ENCODE measurements at places on chromosomes 7 and 10.

- DNase-seq: no peak
These were observed at the start of gene GJD4 for GRCh38 chr10:35605191-35605590. GJD4 (plus strand) TSS chr10:35605341; CDS start chr10:35605568, 227 bp downstream.

DNA sequence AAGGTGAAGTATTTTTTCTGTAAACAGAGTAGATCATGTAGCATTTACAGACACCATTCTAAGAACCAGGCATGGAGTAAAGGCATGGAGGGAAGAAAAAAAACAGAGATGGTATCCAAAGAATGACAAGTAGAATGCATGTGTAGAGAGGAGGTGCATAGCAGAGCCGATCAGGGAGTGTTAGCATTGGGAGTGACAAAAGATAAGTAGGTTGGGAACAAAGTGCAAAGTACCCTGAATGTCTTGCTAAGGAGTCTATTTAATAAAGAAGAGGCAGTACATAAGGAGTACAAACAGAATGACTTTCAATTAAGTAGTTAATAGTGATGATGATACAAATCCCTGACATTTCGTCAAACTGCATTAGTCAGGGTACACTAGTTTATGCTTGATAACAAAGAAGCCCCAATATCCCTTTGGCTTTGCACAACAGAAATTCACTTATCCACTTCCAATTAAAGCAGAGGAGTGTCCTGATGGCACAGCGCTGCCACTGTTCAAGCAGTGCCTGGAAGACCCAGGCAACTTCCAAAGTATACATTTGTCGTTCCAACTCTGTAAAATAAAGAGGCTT is 371.5 kb downstream of the TNS3 start:
- no peak for DNase-seq

DNA sequence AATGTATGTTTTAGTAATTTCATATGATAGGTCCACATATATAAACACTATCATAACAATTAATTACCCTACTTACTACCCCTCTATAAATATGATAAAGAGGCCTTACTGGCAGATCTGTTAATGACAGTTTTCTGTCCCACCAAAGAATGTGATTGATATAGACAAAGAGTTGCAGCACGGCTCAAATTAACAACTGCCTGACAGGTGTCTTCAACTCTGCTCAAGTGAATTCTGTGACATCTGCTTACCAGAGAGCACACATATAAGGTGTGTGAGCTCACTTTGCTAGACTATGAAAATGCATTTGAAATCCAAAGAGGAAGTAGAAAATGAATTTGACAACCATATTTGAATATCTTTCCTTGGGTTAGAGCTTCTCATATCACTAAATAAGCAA is 36.6 kb downstream of the CACNA2D1 start:
- DNase-seq: no peak

GRCh38 chr7:137880432-137880831 is 33.7 kb upstream of the DGKI start:
- no peak for DNase-seq

DNA sequence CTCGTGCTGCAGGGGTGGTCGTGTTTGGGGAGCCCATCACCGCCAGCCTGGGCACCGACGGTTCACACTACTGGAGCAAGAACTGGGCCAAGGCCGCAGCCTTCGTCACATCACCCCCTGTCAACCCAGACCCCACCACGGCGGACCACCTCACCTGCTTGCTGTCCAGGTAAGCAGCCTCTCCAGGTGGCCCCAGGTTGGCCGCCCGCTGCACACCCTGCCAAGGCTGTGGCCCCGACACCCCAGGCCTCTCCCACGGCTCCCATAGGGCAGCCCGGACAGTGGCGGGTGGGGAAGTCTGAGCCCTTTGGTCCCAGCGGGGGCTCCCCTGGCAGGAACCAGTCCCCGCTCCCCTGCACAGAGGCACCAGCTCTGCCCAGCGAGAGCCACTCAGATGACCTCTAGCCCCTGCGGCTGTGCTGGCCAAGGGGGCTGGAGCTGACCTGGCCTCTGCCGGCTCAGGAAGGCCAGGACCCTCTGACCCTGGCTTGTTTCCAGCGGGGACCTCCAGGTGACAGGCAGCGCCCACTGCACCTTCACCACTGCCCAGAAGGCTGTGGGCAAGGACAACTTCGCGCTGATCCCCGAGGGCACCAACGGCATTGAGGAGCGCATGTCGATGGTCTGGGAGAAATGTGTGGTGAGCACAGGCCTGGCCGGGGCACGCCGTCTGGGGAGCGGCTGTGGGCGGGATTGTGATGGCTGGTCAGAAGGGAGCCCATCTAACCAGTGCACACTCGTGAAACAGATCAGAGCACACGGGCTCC is 13.8 kb downstream of the DPYSL4 start:
- DNase-seq: no peak

- DNase-seq: no peak
These were observed 593 bp downstream of the CDK13 start for GRCh38 chr7:39950473-39951225.

DNA sequence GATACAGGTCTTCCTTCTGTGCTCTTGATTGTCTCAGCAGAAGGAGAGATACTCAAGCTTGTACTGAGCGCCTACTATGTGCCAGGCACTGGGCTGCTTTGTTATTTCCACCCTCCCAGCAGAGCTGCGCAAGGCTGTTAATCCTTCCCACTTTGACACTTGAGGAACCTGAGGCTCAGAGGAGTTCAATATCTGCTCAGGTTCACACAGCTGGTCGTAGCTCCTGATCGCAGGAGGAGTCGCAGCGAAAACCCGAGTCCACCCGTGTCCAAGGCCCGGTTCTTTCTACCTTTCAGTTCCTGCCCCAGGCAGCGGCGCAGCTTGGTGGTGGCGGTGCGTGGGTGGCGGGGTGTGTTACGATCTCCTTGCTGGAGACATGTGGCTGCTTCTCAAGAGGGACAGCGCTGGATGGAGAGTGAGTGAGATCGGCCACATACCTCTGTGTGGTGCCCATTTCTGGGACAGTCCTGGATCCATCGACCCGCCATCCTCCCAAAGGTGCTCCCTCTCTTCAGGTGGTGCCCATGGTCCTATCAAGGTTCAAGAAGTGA is 26.5 kb upstream of the SAMD8 start:
- no peak for DNase-seq

- DNase-seq: no peak
These were observed 255.9 kb downstream of the USP6NL start for GRCh38 chr10:11355592-11355991.

GRCh38 chr10:47367646-47368045 is 16.4 kb downstream of the ZNF488 start:
- no peak for DNase-seq

- DNase-seq: no peak
These were observed 149.4 kb upstream of the FERD3L start for GRCh38 chr7:19294619-19295018.

GRCh38 chr10:22986771-22987542 is 59.1 kb downstream of the ARMC3 start:
- no peak for DNase-seq

DNA sequence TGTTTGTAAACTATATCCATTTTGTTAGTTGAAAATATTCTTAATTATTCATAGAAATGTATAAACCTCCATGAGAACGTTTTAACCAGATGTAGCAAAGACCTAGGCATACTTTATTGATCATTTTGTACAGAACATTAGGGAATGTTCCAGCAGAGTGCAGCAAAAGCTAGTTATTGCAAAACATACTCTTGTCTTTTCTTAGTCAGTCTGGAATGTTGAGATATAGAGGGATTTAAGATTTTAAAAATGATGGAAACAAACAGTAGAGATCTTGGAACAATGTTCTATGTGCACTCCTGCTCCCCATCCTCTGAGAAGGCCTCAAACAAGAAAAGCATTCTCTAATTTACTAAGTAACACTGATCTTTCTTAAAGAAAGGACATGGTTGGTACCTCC is 292.1 kb downstream of the BBS9 start:
- no peak for DNase-seq

DNA sequence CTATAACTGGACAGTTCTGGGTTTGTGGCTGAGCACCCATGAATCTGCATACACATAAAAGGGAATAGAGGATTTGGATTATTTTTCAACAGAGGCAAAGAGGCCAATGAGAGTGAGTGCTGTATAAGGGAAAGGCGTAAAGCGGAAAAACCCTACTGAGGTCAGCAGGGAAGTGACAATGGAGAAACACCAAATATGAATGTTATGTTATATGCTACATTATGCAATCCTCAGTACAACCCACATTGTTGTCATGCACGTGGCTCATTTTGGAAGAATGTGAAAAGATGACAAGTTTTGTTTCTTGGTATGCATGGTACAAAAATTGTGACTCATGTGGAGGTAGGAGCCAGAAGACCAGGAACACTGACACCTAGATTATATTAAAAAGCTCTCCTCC is 113.6 kb upstream of the AMPH start:
- DNase-seq: no peak

DNA sequence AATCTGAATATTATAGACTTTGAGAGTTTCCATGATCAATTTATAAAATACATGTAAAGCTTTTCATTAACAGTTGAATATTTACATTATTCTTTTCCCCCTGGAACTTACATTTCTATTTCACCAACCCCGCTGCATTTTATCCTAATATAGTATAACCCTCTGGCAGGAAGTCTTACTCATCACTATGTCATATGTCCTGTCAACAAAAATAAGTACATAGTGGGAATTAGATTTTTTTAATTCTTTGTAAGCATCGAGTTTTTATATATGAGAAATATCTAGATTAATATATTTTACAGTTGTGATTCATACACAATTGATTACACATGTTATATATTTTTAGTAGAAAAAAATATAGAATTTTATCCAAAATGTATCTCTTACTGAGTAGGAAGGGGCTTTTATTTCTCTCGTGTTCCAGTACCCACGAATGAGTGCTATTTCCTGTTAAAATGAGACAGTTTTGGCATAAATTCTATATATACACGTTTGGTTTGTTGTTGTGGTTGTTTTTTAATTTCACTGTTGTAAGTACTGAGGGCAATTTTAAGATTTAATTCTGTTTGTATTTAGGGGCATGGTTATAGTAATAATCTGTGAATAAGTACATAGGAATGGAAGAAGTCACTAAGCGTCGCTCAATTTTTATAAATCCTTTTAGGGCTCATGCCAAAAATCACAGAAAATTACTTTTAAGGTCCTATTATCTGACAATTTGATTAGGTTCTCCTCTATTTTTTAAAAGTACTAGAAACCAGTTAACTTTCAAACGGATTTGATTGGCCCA is 87.1 kb downstream of the HECW1 start:
- DNase-seq: no peak

DNA sequence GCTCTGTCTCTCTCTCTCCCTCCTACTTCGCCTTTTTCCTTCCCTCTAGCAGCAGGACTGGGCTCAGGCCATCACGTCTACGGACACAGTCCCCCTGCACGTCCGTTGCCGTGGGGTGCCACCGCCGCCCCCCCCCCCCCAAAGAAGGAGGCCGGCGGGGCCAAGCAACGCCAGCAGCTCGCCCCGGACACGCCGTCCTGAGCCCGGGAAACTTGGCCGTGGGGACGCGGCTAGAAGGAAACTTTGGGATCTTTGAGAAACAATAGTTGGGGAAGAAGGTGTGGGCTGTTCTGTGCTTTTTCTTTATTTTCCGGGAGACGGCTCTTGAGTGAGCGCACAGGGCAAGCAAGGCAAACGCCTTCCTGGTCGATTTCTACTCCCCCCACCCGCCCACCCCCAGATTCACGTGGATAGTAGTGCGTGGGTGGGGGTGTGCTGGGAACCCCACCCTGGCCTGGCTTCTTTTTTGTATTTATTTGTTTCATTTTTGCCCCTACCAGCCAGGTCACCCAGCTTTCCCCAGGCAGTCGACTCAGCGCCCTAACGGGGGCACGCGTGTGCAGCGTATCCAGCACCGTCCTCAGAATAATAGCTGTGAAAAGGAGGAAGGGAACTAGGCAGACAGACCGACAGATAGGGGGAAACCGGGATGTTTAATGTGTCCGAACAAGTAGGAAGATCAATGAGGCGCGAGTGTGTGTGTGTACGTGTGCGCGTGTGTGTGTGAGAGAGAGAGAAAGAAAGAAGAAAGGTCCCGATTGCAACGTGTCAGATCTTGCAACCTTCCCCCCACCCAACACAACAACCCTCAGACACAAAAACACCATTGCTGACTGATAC is 1.4 kb downstream of the MXI1 start:
- DNase-seq: no peak

GRCh38 chr7:98281757-98282606 is 496 bp downstream of the BRI3 start:
- no peak for DNase-seq

GRCh38 chr10:18473424-18474117 is 177.8 kb downstream of the NSUN6 start:
- DNase-seq: no peak

DNA sequence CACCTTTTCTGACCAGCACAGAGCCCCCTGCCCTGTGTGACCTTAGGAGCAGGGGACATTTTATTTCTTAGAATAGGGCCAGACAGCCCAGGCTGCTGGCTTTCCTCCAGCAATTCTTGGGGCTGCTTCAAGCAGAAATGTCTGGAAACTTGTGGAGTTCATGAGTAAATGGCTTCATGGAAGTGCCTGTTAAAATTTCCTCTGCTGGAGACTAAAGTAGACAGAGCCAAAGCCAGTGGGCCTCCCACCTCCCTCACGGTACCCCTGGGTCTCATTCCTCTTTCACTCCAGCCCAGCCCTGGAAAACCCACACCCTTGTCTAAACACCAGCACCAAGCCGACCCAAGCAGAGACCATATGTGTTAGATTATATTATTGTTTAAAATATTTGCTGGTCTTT is 505.5 kb upstream of the ZMIZ1 start:
- DNase-seq: no peak

GRCh38 chr10:61390851-61391250 is 62.3 kb downstream of the TMEM26 start:
- no peak for DNase-seq

DNA sequence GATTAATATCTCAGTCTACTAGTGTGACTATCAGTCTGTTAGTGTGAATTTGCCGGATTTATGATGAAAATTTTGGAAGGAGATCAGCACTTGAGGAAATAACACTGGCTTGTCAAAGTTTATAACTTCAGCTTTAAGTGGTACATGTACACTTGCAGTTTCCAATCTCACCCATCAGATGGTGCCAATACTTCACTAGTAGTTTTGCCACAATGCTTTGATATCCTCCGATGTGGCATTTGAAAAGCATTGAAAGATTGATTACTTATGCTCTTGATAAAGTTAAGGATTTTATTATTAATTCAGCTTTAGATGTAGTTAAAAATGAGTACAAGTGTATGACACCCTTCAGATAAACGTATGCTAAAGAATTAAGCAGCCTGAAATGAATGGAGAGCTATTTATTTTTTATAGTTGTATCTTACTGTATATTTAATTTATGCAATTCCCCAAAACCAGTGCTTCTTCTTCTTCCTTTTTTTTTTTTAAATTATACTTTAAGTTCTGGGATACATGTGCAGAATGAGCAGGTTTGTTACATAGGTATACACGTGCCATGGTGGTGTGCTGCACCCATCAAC is 98.2 kb downstream of the ANLN start:
- DNase-seq: no peak

Measured in stimulated activated CD4-positive, alpha-beta T cell treated with anti-CD3 and anti-CD28 coated beads, TNF-alpha, amount 100 ng/mL, for 24 hours (primary cell).